ENCODE measurements at places on chromosomes 16 and 17. TPM values are rescaled to one million over a fixed set of nuclear protein-coding genes. Genes with fewer than 3 reads are reported as not detected.

DNA sequence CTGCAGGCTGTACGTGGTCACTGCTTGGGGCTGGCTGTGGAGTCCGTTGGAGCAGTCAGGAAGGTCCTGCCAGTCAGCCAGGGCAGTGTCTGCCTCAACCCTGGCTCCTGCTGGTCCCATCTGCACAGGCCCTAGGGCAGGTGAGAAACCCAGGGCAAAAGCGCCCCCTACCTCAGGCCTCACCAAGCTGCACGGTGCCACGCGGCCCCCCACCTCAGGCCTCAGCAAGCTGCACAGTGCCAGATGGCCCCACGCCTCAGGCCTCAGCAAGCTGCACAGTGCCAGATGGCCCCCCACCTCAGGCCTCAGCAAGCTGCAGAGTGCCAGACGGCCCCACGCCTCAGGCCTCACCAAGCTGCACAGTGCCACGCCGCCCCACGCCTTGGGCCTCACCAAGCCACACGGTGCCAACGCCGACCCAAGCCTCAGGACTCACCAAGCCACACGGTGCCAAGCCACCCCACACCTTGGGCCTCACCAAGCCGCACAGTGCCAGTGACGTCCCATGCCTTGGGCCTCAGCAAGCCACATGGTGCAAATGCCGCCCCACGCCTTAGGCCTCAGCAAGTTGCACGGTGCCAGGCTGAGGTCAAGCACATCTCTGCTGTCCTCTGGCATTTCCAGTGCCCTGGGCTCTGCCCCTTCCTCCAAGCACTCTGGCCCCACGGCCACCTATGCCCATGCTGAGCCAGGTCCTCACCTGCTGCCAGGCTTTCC lies 5.5 kb downstream of the TMEM204 start:
- H3K27ac ChIP-seq = no peak overlapping the region
- H3K4me1 ChIP-seq = peaks cover 8% of the 10 kb centered on the region
- no peak for DNase-seq
- no peaks in the 10 kb centered on the region for H3K36me3 ChIP-seq
- no peak overlapping the region for H3K4me3 ChIP-seq

MYH8 gene
- not detected for total RNA-seq

PRSS36 gene
- total RNA-seq = 0.72 TPM

TBC1D3H gene
- not detected for total RNA-seq

SMPD3 gene
- total RNA-seq = 0.70 TPM

- DNase-seq = no peak
- H3K27ac ChIP-seq = no peak within 1 kb of the TSS
- H3K4me1 ChIP-seq = no peaks in the 10 kb centered on the region
- H3K4me3 ChIP-seq = no peak within 1 kb of the TSS
- H3K27me3 ChIP-seq = no peaks in the 10 kb centered on the region
These were observed at the start of gene GDPD3 for GRCh38 chr16:30113031-30113710. TSS of gene GDPD3 (minus strand) at chr16:30113537. CDS start at chr16:30113478, 59 bp downstream.

DNA sequence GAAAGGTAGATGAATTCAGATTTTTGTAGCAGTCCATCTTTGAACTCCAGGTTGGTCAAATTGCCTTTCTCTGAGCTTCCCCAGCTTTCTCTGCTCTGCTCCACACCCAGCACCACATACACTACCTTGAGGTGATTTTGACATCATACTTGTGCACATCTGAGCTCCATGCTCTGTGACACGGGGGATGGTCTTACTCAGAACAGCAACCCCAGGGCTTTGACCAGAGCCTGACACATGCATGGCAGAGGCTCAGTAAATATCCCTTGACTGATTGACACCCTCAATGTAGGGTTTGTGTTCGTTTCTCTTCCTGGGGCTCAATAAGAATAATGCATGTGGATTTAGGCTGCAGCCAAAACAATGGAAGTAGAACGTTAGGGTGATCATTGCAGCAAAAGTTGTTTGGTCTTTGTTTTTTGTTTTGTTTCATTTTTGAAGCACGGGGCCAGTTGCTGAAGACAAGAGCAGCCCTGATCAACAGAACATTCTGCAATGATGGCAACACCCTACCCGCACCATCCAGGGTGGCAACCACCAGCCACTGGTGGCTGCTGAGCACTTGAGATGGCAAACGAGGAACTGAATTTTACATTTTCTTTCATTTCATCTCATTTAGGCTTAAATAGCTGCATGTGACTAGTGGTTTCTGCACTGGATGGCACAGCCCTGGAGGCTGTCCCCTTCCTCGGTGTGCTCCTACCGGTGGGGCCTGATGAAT lies 224.8 kb upstream of the TNRC6C start:
- no peaks in the 10 kb centered on the region for H3K36me3 ChIP-seq
- peaks cover 27% of the 10 kb centered on the region for H3K4me1 ChIP-seq
- no peaks in the 10 kb centered on the region for H3K27me3 ChIP-seq
- no peak overlapping the region for H3K27ac ChIP-seq
- no peak for DNase-seq

GRCh38 chr17:7854851-7855659 lies at the start of gene TMEM88:
TSS of gene TMEM88 (plus strand) at chr17:7855066. CDS start at chr17:7855075, 9 bp downstream.
- H3K27me3 ChIP-seq = no peaks in the 10 kb centered on the region
- peaks cover 38% of the 10 kb centered on the region for H3K36me3 ChIP-seq
- no peak for DNase-seq
- H3K4me3 ChIP-seq = peak within 1 kb of the TSS; percentile 65
- H3K27ac ChIP-seq = peak within 1 kb of the TSS; percentile 93

DNA sequence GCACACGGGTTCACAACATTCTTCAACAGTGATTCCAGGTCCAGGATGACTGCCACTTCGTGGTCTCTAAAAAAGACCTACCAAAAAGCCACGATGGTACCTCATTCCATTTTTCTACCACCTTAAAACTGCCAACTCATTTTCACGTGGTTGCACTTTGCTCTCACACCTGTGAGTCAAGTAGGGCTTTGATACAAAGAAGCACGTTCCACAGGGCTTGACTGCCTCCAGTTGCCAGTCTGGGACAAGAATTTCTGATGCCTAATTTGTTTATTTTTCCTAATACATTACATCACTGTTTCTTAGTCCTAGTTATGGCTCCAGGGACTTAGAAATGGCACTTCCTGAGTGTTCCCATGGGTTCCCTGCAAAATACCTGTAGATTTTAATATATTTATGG lies 911.6 kb upstream of the EEF2KMT start:
- H3K36me3 ChIP-seq = no peaks in the 10 kb centered on the region
- H3K4me3 ChIP-seq = no peak overlapping the region
- no peak overlapping the region for H3K27ac ChIP-seq

GRCh38 chr17:11871773-11872172 lies 125.5 kb downstream of the ZNF18 start:
- no peak for DNase-seq
- no peak overlapping the region for H3K4me3 ChIP-seq
- H3K36me3 ChIP-seq = no peaks in the 10 kb centered on the region
- H3K4me1 ChIP-seq = no peaks in the 10 kb centered on the region
- no peaks in the 10 kb centered on the region for H3K27me3 ChIP-seq
- H3K27ac ChIP-seq = no peak overlapping the region

NKD1 gene
- total RNA-seq = 0.57 TPM

DNA sequence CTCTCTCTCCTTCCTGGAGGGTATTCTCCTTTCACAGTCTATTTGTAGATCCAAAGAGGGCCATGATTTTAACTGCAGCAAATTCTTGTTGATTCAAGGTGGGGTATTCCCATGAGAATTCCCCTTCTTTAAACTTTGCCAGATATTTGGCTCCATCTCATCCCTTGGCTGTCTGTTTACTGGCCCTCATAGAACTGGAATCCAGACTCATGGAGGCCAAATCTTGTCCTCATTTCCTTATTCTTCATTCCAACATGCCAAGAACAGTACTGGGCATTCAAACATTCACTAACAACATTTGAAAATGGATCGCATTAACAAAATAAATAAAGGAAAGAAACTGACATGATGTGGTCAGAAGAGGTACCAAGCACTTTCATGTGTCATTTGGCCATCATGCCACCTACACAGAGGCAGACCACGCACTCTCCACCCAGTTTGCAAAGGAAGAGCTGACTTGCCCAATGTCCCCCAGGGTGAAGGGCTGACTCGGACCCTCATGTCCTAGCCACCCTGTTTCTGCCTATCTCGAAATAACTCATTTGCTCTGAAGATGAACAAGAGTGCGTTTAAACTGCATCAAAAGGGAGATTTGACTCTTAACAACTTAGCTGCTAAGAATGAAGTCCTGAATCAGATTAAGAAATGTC lies 23.1 kb upstream of the SLC35B1 start:
- no peaks in the 10 kb centered on the region for H3K27me3 ChIP-seq
- H3K4me3 ChIP-seq = no peak overlapping the region
- H3K36me3 ChIP-seq = no peaks in the 10 kb centered on the region

DNA sequence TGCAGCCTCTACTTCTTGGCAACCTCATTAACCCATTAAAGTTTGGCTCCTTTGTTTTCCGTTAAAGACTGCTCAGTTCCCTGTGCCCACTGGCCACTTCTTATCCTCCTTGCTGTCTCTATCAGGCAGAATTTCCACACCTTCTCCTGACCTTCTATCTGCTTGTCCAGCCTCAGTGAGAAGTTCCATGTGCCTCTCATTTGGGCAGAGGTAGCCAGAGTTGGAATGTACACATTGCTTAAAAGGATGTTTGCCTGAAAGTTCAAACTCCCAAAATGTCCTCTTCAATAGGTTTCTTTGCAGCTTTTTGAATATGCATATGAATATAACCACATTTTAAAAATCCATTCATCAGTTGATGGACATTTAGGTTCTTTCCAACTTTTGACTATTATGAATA lies 47.0 kb downstream of the HSD17B2 start:
- H3K4me3 ChIP-seq = no peak overlapping the region
- H3K27ac ChIP-seq = no peak overlapping the region
- no peaks in the 10 kb centered on the region for H3K4me1 ChIP-seq
- no peak for DNase-seq
- H3K27me3 ChIP-seq = no peaks in the 10 kb centered on the region
- no peaks in the 10 kb centered on the region for H3K36me3 ChIP-seq

- no peak overlapping the region for H3K27ac ChIP-seq
- no peak for DNase-seq
- no peaks in the 10 kb centered on the region for H3K27me3 ChIP-seq
- H3K4me1 ChIP-seq = no peaks in the 10 kb centered on the region
- H3K4me3 ChIP-seq = no peak overlapping the region
- no peaks in the 10 kb centered on the region for H3K36me3 ChIP-seq
These were observed 268.1 kb upstream of the TBX2 start for GRCh38 chr17:61131585-61131984.

FTSJ3 gene
- 90.4 TPM for total RNA-seq

GRCh38 chr17:56119936-56120335 lies 33.3 kb upstream of the ANKFN1 start:
- H3K4me1 ChIP-seq = no peaks in the 10 kb centered on the region
- peaks cover 7% of the 10 kb centered on the region for H3K27me3 ChIP-seq
- no peak overlapping the region for H3K4me3 ChIP-seq
- no peak overlapping the region for H3K27ac ChIP-seq

DNA sequence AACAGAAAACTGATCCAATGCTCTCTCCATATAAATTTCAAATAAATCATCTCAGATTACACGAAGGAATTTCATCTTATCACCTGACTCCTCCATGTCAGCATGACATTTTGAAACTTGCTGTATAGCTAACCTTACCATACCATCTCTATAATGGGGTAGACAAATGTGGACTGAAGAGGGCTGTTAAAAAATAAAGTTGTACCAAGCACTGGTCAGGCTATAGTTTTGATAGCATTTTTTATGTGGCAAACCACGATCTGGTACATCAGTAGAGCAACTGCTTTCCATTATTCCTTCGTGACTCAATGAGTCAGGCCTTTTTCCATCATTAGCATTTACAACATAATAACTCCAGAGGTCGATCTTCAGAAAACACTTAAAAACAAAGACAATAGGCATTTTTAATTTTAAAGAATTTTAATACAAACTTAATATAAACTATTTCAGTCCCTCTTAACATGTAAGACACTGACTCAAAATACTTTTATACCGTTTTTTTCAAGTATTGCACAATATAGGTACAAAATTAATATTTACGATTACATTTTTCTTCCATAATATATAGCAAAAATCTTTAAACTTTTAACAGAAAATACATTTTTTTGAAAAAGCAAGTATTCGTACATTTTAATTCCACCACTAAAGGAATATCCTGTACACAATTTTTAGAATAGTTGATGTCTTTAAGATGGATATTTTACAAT lies 4.2 kb downstream of the TOB1 start:
- no peak overlapping the region for H3K27ac ChIP-seq
- H3K4me1 ChIP-seq = peaks cover 6% of the 10 kb centered on the region
- peaks cover 24% of the 10 kb centered on the region for H3K36me3 ChIP-seq
- DNase-seq = no peak
- H3K4me3 ChIP-seq = no peak overlapping the region
- H3K27me3 ChIP-seq = no peaks in the 10 kb centered on the region

SSTR5 gene
- not detected for total RNA-seq

CD300A gene
- total RNA-seq = not detected

MEOX1 gene
- 0.82 TPM for total RNA-seq

- peaks cover 5% of the 10 kb centered on the region for H3K4me1 ChIP-seq
- DNase-seq = no peak
- H3K4me3 ChIP-seq = no peak overlapping the region
- H3K36me3 ChIP-seq = no peaks in the 10 kb centered on the region
- H3K27ac ChIP-seq = no peak overlapping the region
These were observed 23.3 kb downstream of the CEP131 start for GRCh38 chr17:81199482-81199830.

TBC1D3G gene
- total RNA-seq = not detected

- H3K27me3 ChIP-seq = peaks cover 23% of the 10 kb centered on the region
- H3K27ac ChIP-seq = no peak overlapping the region
- H3K4me3 ChIP-seq = no peak overlapping the region
- no peaks in the 10 kb centered on the region for H3K4me1 ChIP-seq
- H3K36me3 ChIP-seq = no peaks in the 10 kb centered on the region
These were observed 51.0 kb upstream of the GPRC5B start for GRCh38 chr16:19935694-19936093.

RASL10B gene
- 15.9 TPM for total RNA-seq

SGSH gene
- 33.4 TPM for total RNA-seq

- no peaks in the 10 kb centered on the region for H3K27me3 ChIP-seq
- peak; percentile 10 for DNase-seq
- H3K36me3 ChIP-seq = no peaks in the 10 kb centered on the region
- peaks cover 27% of the 10 kb centered on the region for H3K4me1 ChIP-seq
- H3K4me3 ChIP-seq = peak overlapping the region; percentile 81
These were observed 1.5 kb upstream of the ALDH3A2 start for GRCh38 chr17:19646788-19647696.

TBL3 gene
- 64.1 TPM for total RNA-seq

GRCh38 chr16:57502048-57502775 lies 15.9 kb upstream of the DOK4 start:
- DNase-seq = no peak
- no peaks in the 10 kb centered on the region for H3K36me3 ChIP-seq
- H3K27me3 ChIP-seq = no peaks in the 10 kb centered on the region
- no peak overlapping the region for H3K27ac ChIP-seq
- H3K4me1 ChIP-seq = no peaks in the 10 kb centered on the region
- no peak overlapping the region for H3K4me3 ChIP-seq

- no peak overlapping the region for H3K27ac ChIP-seq
- peak overlapping the region; percentile 21 for H3K4me3 ChIP-seq
- no peaks in the 10 kb centered on the region for H3K36me3 ChIP-seq
- no peaks in the 10 kb centered on the region for H3K4me1 ChIP-seq
- no peak for DNase-seq
- peaks cover 83% of the 10 kb centered on the region for H3K27me3 ChIP-seq
These were observed 981 bp downstream of the BEAN1 start for GRCh38 chr16:66427871-66428681.
